H7 (cell line): ENCODE measurements at places on chromosomes 5 and 9.
A peak's percentile ranks its signal among the peaks of the same experiment; 100 is the strongest.

GRCh38 chr9:32384364-32385151, at the start of gene ACO1:
ACO1 (plus strand) TSS chr9:32384643; CDS start chr9:32405507, 20,864 bp downstream.
- peak; percentile 99 for DNase-seq

DNA sequence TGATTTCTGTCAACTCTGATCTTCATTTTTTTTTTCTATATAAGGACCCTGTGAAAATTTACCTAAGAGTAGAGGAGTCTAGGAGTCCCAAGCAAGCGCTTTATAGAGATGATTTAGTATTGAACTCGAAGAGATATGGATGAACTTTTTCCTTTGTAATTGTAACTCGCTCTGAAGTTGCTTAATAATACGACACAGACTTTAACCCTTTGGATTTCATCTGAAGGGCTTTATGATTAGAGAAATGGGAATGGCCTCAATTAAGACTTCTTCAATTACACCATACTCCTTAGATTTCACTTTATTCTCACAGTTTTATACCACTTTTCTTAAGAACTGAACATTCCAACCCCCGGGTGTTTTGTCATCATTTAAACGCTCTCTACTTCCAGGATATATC, 647.7 kb downstream of the HTR1A start:
- DNase-seq = no peak

GRCh38 chr9:72480921-72481320, 40.5 kb upstream of the TMC1 start:
- DNase-seq = no peak

- peak; percentile 27 for DNase-seq
These were observed 54.7 kb downstream of the DPYSL3 start for GRCh38 chr5:147454996-147455677.

GRCh38 chr9:126411948-126412284, 85.3 kb downstream of the MVB12B start:
- no peak for DNase-seq

DNA sequence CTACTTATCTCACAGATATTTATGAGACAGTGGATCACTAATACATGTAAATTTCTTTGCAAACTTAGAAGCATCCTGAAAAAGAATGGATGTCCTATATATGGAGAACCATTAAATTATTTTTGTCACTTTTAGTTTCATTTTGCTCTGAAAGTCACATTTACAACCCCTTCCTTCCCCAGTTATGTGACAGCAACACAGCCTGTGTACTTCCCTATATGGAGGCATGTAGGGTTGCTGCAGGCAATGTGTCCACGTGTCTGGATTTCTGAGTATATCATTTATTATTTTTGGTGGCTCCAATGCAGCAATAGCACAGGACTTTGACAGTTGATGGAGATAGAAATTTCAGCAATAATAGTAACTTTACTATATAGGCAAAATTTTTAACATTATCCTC, 156.4 kb downstream of the ST8SIA4 start:
- no peak for DNase-seq

GRCh38 chr5:137880313-137880712, 8.9 kb upstream of the PKD2L2 start:
- no peak for DNase-seq

- DNase-seq = peak; percentile 81
These were observed 177.0 kb downstream of the FGF18 start for GRCh38 chr5:171596391-171596878.

DNA sequence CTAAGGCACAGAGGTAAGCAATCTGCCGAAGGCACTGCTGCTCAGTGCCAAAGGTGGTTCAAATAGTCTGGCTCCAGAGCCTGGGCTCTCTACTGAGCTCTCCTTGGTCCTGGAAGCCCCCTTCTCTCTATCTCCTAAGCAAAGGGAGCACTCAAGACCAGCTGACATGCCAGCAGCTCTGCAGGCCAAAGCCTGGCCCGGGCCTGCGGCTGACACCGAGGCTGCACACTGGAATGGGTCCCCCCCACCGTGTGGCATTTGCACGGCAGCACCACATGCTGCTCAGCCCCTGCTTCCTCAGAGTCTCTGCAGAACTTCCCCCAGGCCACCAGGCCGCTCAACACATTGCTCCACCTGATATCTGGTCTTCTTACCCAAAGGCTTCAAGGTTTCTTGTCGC, 57.8 kb upstream of the GOLPH3 start:
- no peak for DNase-seq

DNA sequence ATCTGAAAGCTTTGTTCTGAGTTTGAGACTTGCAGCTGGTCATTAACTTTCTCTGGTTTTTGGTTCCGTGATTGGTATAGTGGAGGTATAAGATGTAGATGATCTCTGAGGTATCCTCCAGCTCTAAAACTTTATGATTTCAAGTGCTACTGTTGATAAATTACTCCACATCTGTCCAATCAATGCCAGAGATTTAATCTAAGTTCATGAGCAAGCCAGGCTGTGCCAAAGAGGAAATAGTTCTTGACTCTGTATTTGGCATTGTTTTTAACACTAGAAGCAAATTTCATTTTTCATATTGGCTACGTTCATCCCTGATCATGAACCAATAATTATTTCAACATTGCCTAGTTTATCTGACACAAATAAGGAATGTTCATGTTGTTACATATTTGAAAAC, 28.5 kb upstream of the CHD1 start:
- DNase-seq = no peak

DNA sequence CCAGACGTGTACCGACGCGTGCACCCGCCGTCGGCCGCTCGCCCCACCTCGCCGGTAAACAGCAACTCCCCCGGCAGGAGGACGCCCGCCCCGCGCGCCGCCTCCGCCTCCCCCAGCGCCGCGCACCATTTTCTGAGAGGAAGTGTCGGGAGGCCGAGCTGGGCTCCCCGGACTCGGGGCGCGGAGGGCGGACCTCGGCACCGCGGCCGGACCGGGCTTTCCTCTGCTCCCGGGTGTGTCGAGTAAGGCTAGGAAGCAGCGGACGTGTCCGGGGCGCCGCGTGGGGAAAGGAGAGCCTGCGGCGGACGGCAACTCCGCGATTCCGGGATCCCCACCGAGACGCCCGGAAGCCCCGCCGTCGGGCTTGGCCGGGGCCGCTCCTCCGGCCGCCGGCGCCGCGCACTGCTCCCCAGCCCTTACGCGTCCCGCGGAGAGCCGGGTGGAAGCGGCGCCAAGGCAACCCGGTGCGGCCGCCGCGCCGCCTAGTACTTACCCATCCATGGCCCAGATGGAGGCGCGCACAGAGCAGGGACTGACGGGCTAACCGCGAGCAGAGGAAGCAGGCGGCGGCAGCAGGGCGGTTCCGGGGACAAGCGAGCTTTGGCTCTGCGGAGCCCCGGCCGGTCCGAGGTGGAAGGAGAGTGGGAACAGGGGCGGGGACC, at the start of gene PTBP3:
PTBP3 (minus strand) TSS at position 643 of the 662 bp plus-strand sequence. CDS start 35,754 bp downstream, outside the sequence.
- DNase-seq = peak; percentile 79

DNA sequence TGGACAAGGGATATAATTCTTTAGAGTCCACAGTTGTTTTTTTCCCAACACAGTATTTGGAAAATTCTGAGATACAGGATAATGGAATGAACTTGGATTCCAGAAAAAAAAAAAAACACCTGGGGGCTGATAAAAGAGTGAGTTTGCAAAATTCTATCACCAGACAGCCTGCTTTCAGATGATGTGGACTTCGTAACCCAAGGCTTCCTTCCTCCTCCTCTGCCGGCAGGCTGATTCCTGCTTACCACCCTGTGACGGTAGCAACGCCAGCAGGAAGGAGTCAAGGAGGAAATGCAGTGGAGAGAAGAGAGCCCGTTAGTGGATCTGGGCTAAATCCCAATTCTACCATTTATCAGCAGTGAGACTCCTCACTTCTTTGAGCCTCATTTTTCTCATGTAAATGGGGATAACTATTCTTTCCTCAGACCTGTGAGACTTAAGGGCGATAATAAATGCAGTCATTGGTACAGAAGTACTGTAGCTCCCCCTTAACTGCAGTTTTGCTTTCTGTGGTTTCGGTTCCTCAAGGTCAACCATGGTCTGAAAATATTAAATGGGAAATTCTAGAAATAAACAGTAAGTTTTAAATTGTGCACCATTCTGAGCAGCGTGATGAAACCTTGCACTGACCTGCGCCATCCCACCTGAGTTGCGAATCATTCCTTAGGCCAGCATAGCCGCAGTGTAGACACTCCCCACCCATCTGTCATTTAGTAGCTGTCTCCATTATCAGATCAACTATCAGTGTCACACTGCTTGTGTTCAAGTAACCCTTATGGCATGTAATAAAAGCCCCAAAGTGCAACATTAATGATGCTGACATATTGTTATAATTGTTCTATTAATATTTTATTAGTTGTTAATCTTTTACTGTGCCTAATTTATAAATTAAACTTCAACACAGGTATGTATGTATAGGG, 71.4 kb downstream of the DCP2 start:
- DNase-seq = peak; percentile 7

DNA sequence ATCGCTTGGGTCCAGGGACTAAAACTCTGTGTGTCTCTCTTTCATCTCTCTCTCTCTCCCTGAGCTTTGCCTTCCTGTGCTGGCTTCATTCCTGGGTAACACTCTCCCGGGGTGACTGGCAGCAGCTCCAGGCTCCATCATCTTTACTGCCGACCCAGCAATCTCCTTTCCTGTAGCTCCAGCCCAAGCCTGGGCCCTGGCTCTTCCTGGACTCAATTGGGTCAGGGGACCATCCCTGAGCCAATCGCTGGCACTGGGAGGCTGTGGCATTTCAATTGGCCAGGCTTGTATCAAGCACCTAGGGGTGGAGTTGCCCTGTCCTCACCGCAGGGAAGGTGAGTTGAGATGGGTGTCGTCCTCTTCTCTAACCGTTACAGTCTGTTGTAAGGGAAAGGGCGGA, 31.9 kb downstream of the FAM240B start:
- DNase-seq = no peak

- no peak for DNase-seq
These were observed 168.2 kb upstream of the DMRTA1 start for GRCh38 chr9:22278426-22278825.

GRCh38 chr5:36277521-36278176, 24.1 kb downstream of the RANBP3L start:
- no peak for DNase-seq

DNA sequence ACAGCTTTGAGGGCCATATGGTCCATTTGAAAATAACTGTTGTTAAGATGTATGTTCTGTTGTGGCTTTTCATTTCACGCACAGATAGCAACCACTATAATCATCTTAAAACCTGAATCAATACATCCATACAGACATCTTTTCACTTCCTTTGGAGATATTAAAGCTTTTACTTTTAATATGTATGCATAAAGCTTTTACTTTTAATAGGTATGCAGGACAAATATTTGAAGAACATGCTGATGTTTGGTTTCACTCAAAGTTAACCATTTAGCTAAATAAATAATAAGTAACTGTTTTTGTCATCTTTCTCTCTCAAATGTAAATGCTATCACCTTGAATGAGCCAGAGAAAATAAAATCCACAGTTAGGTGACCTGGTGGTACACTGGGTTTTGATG, 108.6 kb downstream of the OXCT1 start:
- no peak for DNase-seq

DNA sequence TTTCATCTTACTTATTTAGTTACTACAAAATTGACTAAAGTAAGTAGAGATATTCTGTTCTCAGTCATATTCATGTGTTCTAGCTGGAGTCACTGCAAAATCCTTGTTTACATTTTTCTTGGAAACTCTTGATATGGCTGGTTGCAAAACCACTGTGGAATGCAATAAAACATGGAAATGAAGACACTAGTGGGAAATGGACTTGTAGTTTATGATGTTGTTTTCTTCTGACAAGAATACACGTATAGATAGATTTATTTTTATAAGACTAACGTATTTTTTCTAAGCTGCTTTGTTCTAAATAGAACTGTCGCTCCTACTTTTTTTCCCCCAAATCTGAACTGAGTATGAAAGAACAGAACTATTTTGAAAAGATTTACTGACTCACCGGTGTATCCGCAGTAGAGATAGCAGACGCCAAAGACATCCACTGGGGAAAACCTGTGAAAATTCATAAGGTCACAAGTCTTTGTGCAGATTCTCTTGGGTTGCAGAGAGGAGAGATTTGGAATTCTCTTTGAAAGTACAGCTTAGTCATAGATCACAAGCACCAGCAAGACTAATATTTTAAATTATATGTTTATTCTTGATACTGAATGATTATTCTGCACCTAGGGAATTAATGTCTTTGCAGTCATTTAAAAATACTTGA, 119.6 kb upstream of the TAF11L2 start:
- no peak for DNase-seq

DNA sequence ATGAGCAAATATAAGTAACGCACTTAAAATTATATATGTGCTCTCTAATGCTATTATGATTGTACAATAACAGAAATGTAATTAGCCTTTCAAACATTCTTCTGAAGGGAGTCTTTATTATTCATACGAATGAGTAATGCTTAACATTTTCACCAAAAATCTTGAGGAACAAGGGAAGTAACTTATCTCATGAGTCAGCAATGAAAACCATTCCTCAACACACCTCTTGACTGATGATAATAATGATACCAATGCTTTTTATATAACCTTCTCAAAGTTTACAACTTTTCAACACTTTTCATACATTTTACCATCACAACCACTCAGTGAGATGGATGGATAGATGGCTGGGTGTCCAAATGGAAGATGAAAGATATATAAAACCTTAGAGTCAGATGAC, 369.3 kb downstream of the BNC2 start:
- DNase-seq = no peak

GRCh38 chr9:115481769-115482168, 363.8 kb upstream of the TNC start:
- no peak for DNase-seq
